ENCODE measurements at places on chromosomes 1 and 21. TPM values are rescaled to one million over a fixed set of nuclear protein-coding genes. Genes with fewer than 3 reads are reported as not detected.

GRCh38 chr1:9289711-9290485, 2.8 kb upstream of the SPSB1 start:
- peaks cover 5% of the 10 kb centered on the region for H3K4me1 ChIP-seq
- H3K36me3 ChIP-seq, result no peaks in the 10 kb centered on the region
- peak overlapping the region; percentile 75 for H3K27ac ChIP-seq

Gene ST3GAL3
- 21.3 TPM for total RNA-seq

Gene LPAR3
- total RNA-seq, result 0.22 TPM

Gene TNFRSF8
- 0.94 TPM for total RNA-seq

Gene KCNK1
- total RNA-seq, result 10.7 TPM

- H3K4me1 ChIP-seq, result no peaks in the 10 kb centered on the region
- H3K27me3 ChIP-seq, result no peaks in the 10 kb centered on the region
- no peak overlapping the region for H3K27ac ChIP-seq
- H3K4me3 ChIP-seq, result no peak overlapping the region
- H3K36me3 ChIP-seq, result peaks cover 2% of the 10 kb centered on the region
These were observed 12.2 kb downstream of the ADAMTS1 start for GRCh38 chr21:26833011-26833410.

- H3K27me3 ChIP-seq, result no peaks in the 10 kb centered on the region
- peaks cover 44% of the 10 kb centered on the region for H3K4me1 ChIP-seq
- no peak for DNase-seq
- H3K27ac ChIP-seq, result no peak overlapping the region
- no peaks in the 10 kb centered on the region for H3K36me3 ChIP-seq
These were observed 16.0 kb downstream of the IFFO2 start for GRCh38 chr1:18940303-18941020.

GRCh38 chr1:118155106-118155505, 29.9 kb downstream of the SPAG17 start:
- H3K27me3 ChIP-seq, result no peaks in the 10 kb centered on the region
- H3K4me1 ChIP-seq, result no peaks in the 10 kb centered on the region
- no peaks in the 10 kb centered on the region for H3K36me3 ChIP-seq
- no peak for DNase-seq

Gene CD1B
- 0.60 TPM for total RNA-seq

DNA sequence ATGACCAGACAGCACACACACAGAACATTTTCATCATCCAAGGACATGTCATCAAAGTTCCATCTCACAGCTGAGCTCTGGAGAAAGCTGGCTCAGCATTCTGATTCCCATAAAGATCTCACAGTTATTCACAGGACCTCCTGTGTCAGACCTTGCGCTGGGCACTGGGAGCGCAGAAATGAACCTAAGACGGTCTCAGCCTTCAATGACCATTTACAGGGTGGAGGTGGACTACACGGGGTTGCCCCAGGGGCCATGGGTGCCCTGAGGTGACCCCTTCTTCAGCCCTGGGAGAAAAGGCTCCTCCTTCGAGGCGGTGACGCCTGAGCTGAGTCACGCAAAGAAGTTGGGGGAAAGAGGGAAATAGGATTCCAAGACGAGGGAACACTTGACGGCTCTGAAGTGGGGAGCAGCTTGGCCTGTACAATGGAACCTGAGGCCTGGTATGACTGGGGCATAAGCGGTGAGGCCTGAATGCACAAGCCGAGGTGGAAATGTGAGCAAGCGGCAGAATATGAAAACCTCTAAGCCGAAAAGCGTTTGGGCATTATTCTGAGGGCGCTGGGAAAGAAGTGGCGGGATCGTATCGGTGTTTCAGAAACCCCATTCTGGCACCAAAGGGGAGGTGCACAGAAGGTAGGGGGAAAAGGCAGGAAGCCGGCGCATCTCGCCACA, 797 bp downstream of the CC2D1B start:
- H3K4me1 ChIP-seq, result peaks cover 5% of the 10 kb centered on the region
- H3K4me3 ChIP-seq, result peak overlapping the region; percentile 76
- H3K27ac ChIP-seq, result peak overlapping the region; percentile 88
- DNase-seq, result peak; percentile 68
- no peaks in the 10 kb centered on the region for H3K27me3 ChIP-seq

All from kidney (tissue), 22 donors.